ENCODE measurements at places on chromosomes 11 and 22.

DNA sequence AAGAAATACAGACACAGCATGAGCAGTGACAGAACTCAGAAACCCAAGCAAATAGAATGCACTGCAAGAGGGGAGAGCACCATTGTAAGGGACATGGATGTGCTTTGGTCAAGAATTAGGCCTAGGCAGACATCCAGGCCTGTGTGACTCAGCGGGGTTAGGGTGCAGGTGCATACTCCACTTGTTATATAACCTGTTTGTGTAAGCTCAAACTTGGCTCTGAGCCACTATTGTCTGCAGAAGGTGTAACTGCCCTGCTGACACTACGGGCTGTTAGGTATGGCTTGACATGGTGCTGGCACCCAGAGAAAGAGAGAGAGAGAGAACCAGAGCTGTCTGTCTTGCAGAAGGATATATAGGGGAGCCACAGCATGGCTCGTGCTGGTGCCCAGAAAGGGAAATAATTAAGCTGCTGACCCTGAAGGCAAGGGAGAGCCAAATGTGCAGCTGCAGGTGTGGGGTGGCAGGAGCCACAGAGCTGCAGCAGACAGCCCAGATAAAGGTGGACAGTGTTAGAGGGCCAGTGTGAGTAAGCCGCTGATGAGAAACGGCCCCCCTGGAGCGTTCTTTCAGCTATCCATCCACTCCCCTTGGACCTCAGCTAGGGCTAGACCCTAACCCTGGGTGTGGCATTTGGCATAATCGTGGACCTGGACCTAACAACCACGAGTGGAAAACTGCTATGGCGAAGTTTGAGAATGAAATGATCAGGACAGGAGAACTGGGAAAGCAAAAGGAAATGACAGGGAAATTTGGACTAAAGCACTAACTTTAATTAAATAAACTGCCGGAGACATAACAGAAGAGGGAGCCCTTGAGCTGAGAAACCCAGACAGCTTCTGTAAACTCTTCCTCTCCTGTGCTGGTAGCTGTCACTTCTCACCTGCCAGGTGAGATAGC, 253.0 kb upstream of the CCDC179 start:
- DNase-seq = peak; percentile 34

DNA sequence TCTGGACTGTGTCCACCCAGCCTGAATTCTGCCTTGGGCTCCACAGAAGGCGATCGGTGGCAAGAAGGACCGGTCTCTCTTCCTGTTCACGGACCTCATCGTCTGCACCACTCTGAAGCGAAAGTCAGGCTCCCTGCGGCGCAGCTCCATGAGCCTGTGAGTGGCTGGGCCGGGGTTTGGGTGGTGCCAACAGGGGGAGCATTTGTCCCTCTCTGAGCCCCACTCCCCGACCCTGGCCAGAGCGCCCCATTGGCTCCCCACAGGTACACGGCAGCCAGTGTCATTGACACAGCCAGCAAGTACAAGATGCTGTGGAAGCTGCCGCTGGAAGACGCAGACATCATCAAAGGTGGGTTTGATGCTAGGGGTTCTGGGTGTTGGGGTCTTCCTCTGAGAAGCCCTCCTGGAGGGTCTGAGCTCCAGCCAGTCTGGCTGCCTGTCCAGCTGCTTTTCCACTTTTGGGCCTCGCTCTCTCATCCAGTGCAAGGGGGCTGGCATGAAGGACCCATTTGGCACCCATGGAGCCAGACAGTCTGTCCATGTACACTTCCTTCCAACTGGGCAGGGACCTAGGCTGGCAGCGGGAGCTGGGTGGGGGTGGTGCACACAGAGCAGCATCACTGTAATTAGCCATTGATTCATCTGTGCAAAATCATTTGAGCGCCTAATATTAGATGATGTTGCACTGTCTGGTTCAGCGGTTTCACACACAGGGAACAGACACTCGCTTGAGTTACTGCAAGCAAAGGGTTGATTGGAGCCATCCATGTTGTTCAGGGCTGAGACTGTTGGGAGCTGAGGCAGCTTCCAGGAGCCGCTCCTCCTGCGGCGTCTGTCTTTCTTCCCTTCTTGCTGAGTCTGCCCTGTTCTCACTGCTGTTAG, 19.0 kb upstream of the RELT start:
- DNase-seq = no peak

DNA sequence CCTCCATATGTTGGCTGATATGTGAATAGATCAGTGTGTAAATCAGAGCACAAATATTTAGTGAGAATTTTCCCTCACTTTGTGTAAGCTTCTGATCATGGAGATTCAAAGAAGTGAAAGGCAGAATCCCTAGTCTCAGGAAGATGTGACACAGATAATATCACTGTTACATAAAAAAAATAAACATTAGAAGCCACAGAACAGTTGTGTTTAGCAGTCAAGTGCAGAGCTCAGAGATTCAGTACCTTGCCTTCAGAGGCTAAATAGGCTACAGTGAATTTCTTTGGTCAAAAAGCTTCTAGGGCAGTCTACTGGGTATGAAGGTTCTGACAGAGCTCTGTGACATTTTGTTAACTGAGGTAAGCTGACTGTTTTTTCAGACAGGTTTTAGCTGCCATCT, 591.5 kb downstream of the METTL15 start:
- no peak for DNase-seq

GRCh38 chr22:29747832-29748231, 19.0 kb downstream of the ZMAT5 start:
- no peak for DNase-seq

DNA sequence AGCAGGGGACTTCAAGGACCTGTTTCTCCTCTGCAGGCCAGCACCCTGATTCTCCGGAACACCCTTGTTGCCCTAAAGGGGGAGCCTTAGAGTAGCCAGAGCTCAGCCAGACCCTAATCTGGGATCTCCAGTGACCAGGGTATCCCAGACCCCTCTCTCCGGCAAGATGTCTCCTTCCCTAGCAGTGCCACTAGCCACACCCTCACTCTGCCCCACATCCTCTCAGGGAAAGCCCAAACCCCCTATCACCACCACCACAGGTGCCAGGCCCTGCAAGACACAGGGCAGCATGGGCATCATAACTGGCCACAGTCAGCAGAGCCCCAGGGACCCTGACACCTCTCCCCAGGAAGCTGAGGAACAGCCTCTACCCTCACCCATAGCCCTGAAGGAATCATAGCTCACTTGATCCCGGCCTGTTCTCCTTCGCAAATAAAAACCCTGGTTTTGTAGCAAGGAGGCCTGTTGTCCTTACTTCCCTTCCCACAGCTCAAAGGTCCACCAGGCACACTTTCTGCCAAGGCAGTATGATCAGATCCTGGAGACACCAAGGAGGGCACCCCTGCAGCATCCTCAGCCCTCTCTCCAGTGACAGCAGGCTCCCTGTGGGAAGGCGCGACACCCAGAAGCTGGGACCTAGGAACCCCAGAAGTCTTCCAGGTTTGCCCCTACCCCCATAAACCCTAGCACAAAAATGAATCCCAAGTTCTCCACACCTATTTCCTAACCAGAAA, 4.6 kb downstream of the CFL1 start:
- DNase-seq = no peak

DNA sequence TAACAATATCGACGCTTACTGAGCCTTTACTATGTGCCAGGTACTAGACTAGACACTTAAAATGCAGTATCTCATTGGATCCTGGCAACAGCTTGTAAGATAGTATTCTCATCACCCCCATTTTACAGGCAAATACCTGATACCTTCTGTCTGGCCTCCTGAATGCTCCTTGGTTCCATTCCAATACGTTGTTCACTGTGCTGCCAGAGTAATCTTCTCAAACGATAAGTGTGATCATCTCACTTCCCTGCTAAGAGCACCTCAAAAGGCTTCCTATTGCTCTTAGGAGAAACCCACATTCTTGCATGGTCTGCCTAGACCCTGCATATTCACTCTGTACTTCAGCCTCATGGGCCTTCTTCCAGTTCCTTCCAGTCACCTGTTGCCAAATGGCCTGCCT, 1.3 kb upstream of the NRIP3 start:
- no peak for DNase-seq

DNA sequence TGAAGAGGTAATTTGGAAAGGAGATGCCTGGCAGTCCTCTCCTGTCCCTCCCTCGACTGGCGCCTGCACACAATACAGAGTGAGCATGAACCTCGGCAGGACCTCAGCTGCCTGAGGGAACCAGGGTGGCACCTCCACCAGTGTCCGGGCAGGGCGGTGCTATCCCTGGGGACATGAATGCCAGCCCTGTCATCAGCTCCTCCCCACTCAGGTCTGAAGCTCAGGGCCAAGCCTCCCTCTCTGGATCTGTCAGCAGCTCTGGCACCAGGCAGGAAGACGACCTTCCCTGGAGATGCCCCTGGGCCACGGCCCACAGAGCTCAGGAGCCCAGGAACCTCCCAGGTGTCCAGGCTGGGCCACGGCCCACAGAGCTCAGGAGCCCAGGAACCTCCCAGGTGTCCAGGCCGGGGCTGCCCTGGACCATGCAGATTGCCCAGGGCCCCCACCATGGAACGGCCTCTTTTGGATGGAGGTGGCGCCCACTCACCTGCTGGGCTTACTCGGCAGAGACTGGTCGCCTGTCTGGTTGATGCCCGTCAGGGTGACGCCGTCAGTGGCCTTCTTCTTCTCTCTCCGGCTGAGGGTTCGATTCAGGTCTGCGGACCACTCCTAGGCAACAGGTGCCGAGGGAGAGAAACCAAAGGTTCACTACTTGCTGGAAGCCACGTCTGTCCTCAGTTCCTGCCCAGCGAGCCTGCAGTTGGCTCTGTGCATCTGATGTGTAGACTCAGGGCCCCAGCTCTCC, 21.7 kb upstream of the ARFGAP3 start:
- DNase-seq = no peak

DNA sequence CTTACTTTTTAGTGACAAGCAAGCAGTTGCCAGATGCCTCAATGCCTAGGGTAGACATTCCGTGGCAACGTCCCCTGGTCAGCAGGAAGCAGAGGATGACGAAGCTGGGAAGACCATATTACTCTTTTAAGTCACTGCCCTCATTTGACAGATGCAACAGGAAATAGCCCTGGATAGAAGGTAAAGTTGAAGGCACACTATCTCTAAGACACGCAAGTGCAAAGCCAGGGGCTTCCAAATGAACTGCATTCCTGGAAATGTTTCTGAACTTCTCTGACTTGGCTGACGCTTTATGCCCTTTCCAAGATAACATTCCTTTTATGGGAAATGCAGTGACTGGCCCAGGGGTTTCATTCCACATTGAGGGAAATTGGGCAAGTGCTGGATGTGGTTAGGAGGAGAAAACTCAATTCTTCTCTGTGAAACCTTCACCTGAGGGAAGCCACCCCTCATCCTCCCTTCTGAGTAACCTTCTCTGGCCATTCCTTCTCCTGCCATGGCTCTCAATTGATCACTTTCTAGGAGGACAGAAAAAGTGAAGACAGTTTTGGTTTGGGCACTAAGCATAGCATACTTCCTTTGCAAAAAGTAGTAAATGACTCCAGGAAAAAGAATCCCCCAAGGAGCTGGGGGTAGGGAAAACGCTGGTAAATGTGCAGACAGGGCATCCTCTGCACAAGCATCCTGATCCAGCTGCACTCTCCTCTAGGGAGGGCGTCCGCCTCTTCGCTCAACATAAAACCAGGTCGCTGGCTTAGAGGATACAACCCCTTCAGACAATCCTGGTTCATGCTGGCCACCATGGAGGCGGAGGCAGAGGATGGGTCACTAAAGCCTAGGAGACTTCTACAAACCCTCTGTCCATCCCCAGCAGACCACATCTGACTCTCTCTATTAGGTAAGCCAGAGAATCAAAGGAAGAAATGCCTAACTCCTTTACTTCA, 14.5 kb downstream of the PCSK7 start:
- no peak for DNase-seq

- DNase-seq = peak; percentile 51
Observed at GRCh38 chr22:39097098-39098020, at the start of gene APOBEC3H. Gene APOBEC3H, plus strand, starts transcription at chr22:39097244. Its CDS starts 3,035 bp downstream, at chr22:39100279.

GRCh38 chr11:96105944-96106343, 182.0 kb upstream of the MTMR2 start:
- no peak for DNase-seq

DNA sequence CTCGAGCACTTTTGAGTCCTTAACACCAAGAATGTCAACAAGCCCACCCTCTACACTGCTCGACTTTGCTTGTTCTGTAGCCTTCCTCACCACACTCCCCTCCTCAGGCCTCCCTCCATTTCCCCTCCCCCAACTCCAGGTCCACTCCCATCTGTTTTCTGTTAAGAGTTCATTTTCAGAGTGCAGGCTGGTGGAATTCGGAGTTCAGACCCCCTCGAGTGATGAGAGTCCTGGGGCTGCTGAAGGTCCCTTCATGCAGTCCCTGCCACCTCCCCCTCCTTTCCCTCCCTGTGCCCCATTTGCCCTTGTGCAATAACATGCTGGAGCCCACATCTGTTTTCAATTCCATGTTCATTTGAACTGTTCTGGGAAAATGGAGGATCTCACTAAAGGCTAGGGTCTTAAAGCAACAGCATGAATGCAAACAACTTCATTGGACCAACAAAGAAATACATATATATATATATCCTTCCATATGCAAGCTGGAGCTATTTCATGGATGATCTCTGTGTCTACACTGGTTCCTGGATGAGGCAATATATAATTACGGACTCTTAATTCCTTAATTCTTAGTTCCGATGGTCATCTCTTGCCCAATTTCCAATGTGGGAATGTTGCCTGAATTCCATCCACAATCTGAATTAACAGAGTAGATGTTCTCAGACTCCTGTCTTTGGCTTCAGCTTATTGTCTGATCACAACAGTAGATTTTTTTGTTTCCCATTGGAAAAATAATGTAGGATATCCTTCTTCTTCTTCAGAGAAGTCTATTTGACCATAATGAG, 340.4 kb downstream of the ETS1 start:
- DNase-seq = no peak

GRCh38 chr11:65468874-65469333, 29.9 kb upstream of the MALAT1 start:
- DNase-seq = peak; percentile 77

DNA sequence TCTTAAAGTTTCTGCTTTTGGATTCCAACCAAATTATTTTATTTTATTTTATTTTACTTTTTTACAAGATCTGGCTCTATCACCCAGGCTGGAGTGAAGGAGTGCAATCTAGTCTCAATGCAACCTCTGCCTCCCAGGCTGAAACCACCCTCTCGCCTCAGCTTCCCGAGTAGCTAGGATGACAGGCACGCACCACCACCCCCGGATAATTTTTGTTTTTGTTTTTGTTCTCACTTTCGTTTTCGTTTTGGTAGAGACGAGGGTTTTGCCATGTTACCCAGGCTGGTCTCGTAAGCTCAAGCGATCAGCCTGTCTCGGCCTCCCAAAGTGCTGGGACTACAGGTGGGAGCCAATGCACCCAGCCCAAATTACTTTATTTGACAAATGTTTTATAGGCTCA, 219.8 kb downstream of the ETS1 start:
- no peak for DNase-seq
